ENCODE measurements at places on chromosomes 11 and 22.
A peak's percentile ranks its signal among the peaks of the same experiment; 100 is the strongest.

DNA sequence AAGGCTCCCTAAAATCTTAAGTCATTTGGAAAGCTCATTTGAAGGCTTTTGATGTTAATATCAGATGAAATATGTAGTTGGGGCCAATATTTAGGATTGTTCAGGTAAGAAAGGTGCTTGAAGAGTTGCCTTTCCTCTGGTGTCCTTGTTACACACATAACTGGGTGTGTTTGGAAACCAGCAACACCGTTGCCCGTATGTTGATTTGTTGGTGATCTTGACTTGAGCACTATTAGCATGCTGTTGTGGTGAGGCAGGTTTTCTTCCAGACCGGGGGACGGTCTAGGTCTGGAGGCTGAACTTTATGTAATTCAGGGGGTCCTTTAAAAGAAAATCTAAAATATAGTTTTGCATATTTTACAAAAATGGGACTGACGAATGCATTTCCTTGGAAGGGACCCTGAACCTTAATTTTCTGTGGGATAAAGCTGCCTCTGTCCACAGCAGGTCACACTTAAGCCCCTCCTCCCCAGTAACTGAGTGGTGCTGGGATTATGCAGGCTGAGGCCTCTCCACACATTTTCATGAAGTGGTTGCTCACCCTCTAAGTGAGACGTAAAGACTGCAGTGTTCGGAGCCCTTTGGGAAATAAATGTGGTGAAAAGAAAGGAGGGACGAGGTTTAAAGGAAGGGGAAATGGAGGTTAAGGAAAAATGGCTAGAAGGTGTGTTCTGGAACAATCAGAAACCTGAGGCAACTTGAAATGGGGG, 1.8 kb downstream of the YWHAH start:
- no peak for DNase-seq

DNA sequence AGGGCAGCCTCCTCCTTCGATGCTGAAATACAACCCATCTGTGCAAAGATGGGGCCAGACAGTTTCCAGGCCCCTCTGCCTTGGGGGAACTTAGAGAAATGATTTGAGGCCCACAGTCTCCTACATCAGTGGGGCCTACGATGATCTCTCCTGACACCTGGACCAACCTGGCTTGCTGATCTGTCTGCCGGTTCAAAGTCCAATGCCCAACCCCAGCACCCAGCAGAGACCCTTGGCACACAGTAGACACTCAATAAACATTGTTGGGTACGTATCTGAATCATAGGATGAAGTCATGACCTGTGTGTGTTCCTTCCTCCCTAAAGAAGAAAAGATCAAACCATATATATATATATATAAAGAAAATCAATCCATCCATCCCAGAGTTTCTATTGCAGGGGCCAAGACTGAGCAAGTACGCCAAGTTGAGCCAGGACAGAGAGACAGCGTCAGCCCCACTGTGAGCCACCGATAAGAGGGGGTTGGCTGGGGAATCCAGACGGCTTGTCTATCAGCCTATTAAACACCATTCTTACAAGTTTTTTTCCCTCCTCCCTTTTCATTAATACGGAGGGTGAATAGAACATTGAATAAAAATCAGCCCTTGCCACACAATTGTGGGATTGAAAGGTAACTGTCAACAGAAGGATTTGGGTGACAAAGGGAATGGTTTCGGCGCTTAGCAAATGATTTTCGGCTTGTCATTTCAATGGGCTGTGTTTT, 244.1 kb downstream of the MN1 start:
- DNase-seq, result no peak

DNA sequence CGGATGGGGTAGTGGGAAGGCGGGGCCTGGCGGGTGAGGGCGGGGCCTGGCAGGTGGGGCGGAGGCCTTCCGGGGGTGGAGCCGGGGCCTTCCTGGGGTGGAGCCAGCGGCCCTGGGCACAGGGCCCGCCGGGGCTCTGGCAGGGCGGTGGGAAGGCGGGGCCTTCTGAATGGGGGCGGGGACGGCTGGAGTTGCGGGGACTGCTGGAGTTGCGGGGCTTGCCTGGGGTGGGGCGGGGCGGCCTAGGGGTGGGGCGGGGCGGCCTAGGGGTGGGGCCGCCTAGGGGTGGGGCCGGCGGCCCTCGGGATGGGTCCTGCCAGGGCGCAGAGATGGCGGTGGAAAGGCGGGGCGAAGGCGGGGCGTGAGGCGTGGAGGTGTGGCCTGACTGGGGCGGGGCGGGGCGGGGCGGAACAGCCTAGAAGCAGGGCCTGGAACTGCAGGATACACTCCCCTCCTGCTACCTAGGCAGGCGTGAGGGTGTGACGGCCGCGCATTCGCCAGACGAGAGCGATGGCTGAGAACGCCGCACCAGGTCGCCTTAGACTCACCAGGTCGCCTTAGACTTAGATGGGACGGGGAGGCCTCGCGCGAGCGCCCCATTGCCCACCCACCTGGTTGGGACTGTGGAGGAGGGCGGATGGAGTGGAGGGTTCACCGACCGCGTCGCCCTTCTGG, 19.3 kb downstream of the RRP7A start:
- peak; percentile 78 for DNase-seq

DNA sequence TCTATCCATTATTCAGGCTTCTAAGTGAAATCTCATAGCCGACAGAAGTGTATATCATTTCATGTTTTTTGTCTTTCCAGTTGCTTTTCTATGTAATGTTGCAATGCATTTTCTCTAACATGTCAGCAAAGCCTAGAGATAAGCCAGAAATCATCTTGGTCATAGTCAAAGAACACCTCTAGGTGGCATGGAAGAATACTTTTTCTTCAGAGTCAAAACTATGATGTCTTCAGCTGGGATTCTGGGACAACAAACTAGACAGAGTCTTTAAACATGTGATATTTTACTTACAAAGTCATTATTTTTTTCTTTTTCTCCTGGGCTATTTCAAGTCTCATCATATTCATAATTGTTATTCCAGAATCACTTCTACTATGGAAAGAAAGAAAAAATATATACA, 4.4 kb downstream of the GAS2 start:
- no peak for DNase-seq

- no peak for DNase-seq
Measured at GRCh38 chr11:46273511-46274205, 3.8 kb upstream of the CREB3L1 start.

DNA sequence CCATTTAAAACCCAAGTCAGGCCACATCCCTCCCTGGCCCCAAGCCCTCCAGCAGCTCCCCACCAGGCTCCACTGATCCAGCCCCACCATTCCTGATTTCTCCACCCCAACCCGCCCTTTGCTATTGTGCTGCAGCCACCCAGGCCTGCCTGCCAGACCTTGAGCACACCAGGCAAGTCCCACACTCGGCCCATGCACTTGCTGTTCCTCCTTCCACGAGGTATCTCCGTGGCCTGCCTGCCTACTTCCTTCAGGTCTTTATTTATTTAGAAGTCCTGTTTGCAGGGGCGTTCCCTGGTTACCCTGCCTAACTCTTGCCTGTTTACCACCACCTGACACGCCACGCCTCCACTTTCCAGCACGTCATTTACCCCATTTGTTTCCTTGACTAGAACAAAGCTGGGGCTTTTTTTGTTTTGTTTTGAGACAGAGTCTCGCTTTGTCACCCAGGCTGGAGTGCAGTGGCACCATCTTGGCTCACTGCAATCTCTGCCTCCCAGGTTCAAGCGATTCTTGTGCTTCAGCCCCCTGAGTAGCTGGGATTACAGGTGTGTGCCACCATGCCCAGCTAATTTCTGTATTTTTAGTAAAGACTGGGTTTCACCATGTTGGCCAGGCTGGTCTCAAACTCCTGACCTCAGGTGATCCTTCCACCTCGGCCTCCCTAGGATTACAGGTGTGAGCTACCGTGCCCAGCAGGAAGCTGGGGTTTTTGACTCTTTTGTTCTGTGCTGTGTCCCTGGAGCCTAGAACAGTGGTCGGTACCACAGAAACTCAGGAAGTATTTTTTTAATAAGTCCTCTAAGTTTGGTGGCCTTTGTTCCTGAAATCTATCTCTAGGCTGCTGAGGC, 6.7 kb downstream of the CENPM start:
- DNase-seq, result peak; percentile 87

- DNase-seq, result no peak
Measured at GRCh38 chr11:59931688-59932087, 6.5 kb upstream of the OOSP1 start.

DNA sequence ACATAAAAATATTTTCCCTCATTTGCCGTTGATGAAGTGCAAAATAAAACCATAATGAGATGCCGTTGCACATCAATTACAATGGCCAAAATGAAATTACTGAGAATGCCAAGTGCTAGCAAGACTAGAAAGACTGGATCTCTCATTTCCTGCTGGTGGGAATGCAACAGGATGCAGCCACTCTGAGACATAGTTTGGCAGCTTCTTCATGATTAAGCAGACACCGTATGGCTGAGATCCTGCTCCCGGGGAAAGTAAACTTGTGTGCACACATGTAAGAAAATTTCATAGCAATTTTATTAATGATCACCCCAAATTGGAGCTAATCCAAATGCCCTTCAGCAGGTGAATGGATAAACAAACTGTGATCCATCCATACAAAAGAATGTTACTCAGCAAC, 1013.2 kb downstream of the TBC1D22A start:
- no peak for DNase-seq

DNA sequence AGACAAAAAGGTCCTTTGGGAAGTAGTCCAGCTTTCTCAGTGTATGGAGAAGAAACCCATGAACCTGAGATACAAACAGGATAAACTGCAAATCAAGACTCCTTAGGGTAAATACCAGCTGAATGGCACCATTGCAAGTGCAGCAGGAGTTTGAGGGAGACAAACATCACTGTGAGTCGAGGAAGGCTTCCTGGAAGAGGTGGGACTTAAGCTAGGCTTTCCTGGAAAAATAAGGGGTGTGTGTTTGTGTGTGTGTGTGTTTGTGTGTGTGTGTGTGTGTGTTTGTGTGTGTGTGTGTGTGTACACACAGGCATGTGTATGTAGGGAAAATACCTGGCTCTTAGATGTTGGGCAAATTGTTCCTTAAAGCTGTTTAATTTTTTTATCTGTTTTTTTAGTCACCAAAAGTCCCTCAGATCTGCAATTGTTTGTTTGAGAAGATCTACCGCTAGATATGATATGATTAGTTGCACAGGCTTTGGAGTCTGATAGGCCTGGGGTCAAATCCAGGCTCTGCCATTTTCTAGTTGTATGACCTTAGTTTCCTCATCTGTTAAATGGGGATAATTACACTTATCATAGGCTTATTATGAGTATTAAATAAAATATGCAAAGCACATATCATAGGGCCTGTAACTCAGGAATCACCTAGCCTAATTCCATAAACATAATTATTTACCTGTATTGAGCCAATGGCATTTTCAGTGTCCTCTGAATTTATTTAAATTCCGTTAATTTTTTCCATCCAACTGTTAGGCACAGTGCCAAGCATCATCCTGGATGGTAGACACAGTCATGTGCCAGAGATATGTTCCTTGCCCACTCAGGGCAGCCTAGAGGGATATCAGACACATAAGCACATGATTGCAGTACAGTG, 85.6 kb upstream of the EED start:
- no peak for DNase-seq

DNA sequence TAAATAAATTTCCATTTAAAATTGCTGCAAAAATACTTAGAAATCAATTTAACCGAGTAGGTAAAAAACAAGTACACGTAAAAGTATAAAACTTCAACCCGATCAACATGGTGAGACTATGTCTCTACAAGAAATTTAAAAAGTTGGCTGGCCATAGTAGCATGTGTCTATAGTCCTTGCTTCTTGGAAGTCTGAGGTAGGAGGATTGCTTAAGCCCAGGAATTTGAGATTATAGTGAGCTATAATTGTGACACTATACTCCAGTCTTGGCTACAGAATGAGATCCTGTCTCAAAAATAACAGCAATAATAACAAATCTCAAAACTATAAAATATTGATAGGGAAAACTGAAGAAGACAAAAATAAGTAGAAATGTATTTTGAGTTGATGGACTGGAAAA, 11.1 kb downstream of the CASP4 start:
- DNase-seq, result no peak

GRCh38 chr22:39518144-39518786, 2.1 kb upstream of the ATF4 start:
- DNase-seq, result no peak

- DNase-seq, result no peak
Measured at GRCh38 chr11:44364596-44364995, 54.7 kb upstream of the ALX4 start.

DNA sequence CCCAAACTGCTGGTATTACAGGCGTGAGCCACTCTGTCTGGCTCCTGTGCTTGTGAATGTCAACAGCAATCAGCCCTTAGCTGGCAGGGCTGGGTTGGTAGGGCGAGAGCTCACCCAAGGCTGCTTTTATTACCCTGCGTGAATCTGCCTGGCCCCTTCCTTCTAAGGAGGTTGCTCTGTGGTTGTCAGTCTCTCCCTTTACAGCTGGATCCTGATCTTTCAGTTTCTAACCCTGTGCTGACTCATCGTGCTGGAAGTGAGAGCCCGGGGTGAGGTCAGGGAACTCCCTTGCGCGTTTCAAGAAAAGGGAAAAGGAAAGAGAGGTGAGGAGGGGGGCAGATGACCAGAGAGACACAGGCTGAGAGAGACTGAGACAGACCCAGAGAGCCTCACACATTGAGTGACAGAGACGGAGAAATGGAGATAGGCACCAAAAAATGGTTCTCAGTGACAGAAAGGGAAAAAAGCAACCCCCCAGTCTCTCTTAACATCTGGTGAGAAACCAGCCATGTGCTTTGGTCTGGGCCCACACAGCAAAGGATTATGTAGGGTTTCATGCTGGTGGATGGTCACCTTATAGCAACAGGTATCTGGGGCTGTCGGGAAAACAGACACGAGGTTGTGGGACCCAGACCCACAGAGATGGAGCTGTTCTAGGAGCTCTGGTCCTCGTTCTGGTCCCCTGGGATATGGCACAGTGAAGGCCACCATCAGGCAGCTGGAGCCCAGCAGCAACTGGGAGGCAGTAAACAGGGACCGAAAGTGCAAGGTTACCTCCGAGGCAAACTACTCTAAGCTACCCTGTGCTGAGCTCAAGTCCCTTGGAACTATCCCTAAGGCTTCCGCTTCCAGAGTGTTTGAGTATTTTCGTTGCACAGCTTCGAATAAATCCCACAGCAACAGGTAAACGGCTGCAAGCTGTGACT, 2.5 kb downstream of the TCN2 start:
- no peak for DNase-seq

DNA sequence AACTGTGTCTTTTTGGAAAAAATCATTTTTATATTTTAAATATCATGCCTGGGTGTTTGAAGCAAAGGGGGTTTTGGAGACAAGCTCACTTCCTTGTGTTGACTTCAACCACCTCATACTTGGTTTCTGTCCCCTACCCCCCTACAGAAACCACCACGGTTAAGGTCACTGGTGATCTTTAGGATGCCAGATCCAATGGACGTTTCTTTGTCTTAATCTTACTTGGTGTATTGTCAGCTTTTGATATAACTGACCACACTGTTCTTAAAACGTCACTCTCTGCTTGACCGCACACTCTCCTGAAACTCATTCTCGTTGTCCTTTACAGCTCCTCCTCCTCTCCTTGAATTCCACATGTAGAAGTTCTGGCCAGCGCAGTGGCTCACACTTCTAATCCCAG, 34.8 kb upstream of the SWAP70 start:
- no peak for DNase-seq

GRCh38 chr11:100965346-100965745, 164.3 kb downstream of the PGR start:
- no peak for DNase-seq

All from activated T-cell treated with anti-CD3 and anti-CD28 coated beads for 48 hours (primary cell).